ENCODE measurements at places on chromosomes 4 and X.

DNA sequence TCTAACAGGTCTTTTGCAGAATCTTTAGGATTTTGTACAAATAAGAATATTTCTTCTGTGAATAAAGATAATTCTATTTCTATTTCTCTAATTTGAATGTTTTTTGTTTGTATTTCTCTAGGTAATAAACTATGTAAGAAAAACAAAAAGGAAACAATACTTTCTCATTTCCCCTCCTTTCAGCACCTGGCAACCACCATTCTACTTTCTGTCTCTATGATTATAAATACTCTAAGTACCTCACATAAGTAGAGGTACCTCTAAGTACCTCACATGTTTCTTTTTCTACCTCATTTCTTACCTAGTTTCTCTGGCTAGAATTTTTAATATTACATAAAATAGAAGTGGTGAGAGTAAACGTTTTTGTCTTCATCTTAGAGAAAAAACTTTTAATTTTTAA, 550.0 kb downstream of the EPHA5 start:
- no peak for DNase-seq

DNA sequence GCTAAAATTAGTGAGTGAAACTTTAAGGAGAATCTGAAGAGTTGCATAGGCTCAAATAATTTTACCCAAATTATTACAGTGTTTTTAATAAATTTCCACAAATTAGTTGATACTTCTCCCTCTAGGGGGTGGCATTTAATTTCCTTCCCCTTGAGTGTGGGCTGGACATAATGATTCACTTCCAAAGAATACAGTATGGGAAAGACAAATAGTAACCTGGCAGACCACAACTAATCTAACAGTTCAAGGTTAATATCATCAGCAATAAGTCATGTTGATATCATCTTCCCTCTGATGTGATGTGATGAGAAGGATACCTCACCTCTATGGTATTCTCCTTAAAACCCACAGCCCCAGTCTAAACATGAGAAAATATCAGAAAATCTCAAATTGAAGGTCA, 15.5 kb downstream of the PFKFB1 start:
- no peak for DNase-seq

DNA sequence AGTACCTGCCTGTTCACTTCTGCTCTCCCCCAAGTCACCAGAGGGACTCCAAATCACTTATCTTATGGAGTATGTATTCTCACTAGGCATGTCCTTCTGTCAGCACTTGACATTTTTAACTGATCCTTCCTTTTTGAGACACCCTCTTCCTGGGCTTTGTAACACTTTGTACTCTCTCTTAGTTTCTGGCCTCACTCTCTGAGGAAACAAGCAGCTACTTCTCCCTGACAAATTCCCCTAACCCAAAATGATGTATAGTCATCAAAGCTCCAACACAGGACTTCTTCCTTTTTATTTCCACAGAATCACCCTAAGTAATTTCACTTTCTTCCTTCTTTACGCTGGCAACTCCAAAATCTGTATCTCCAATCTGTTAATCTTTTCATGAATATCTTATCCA, 101.8 kb downstream of the ARAP2 start:
- DNase-seq, result no peak

GRCh38 chr4:108166038-108166437, 2.7 kb downstream of the LEF1 start:
- DNase-seq, result no peak

GRCh38 chr4:17322514-17322913, 189.4 kb downstream of the QDPR start:
- DNase-seq, result no peak

- DNase-seq, result no peak
Observed at GRCh38 chr4:188423039-188423438, 283.8 kb downstream of the TRIML1 start.

DNA sequence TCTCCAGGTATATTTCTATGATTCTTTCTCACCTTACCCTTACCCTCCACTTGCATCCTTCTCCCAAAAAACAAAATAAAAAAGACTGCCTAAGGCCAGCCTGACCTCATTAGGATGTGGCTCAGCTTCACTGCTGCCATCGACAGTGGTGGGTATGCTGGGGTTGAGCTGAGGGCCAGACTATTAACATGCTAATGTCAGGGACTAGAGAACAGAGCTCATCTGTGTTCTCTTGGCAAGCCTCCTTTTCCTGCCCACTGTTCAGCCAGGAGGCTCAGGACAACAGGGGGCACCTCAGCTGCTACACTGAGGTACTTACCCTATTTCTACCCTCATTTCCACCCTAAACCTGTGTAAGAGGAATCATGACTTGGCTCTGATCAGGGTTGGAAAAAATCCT, 59.3 kb downstream of the MSN start:
- DNase-seq, result no peak

- DNase-seq, result no peak
Observed at GRCh38 chr4:121164291-121164690, at the start of gene TNIP3. Gene TNIP3 (minus strand): TSS chr4:121164321. CDS start chr4:121164125, 196 bp downstream.

GRCh38 chrX:136168929-136169735, 21.8 kb downstream of the FHL1 start:
- no peak for DNase-seq

- DNase-seq, result no peak
Observed at GRCh38 chr4:173478201-173478912, 51.7 kb downstream of the HAND2 start.

DNA sequence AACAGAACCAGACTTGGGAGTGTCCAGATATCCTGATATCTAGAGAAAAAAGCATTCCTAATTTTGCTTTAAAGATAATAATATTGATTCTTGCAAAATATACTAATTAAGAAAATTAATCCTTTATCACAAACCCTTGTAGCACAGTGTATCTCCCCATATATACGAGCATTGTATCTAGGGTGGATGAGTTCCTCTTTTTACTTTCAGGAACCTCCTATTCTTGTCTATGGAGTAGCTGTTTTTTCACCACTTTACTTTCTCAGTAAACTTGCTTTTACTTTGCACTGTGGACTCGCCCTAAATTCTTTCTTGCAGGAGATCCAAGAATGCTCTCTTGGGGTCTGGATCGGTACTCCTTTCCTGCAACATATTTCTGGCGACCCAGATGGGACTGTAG, 103.9 kb downstream of the GLUD2 start:
- no peak for DNase-seq

DNA sequence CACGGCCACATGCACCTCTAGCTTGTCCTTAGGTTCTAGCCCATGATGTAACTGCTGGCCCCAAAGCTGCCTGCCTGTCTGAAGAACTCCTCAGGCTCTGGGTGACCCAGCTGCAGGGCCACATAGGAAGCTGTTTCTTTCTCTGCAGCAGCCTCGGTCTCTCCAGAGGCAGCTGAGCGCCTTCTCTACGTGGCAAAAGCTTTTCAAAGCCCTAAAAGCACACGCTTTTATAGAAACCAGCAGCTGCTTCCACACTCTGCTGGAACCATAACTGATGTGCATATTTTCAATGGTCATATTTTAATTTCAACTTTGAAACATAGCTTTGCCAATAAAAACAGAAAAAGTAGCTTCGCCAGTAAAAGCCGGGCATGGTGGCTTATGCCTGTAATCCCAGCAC, 37.4 kb downstream of the FAM53A start:
- no peak for DNase-seq

GRCh38 chrX:2266445-2267349, 234.1 kb downstream of the DHRSX start:
- DNase-seq, result peak; percentile 35

DNA sequence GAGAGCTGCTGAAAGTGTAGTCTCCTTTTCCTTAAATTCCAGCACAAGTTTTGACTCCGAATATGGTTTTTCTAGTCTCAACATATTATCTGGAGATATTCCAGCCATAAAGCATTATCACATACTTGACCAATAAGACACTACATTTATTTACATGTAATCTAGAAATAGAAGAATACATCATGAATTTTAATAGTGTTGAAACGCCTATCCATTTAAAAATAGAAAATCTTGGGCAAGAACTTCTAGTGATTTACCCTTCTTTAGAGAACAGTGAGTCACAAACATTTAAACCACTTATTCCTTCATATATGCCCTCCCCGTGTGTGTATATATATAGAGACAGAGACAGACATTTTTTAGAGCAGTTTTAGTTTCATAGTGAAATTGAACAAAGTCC, 161.5 kb downstream of the SOWAHB start:
- DNase-seq, result no peak

- no peak for DNase-seq
Observed at GRCh38 chr4:113945906-113946305, 33.5 kb downstream of the ARSJ start.

GRCh38 chrX:47194194-47194787, 662 bp downstream of the UBA1 start:
- no peak for DNase-seq

- DNase-seq, result no peak
Observed at GRCh38 chr4:143411527-143412419, 75.1 kb downstream of the GAB1 start.

DNA sequence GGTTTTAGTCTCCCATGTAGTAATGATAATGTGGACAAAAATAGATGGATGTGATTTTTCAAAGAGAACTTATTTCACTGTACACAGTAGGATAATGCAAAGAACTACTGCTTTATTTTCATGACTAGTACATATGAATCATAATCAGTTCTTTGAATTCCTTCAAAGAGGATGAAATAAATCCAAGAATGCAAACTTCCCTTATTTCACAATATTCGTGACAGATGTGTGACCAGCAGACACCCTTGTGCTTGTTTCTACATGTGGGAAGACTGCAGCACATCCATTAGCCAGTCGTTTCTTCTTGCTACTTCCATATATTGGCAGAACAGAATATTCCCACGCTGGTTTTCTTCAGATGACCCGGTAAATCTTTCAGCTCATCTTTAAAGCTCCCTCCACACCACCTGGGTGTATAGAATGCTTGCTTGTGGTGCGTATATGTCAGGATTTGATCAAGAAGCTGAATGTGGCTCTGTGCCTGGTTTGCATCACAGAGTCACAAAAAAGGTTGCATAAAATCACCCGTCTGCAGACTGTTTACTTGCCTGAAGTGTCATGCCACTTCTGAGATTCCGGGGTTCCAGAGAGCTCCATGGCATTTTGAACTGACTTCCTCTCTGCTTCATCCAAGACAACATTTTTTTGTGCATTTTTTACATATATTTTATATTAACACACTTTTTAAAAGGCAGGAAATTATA, 47.7 kb upstream of the FAT4 start:
- no peak for DNase-seq

DNA sequence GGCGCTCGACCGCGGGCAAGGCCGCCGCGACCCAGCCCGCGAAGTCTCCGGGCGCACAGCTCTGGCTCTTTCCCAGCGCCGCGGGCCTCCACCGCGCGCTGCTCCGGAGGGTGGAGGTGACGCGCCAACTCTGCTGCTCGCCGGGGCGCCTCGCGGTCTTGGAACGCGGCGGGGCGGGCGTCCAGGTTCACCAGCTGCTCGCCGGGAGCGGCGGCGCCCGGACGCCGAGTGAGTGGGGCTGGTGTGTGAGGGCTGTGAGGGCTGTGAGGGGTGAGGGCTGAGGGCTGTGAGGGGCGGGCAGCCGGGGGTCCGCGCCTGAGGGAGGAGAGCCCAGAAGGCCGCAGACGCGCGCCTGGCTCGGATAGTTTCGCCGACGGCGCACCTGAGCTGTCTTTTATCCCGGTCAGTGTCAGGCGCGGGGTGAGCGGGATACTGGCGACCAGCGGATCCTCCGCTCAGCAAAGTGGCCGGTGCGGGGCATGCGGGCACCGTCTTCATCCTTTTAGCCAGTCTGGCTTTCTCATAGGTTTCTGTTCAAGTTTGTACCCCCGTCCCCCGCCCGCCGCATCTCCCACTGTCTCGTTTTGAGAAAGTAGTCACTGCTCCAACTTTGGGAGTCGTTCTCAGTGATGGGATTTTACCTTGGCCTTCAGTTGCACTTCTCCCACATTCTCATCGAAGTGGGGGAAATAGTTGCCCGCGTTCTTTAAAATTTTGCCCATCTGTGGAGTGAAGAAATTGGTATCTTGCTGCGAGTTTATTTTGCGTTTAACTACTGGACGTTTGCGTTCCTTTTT, 586 bp downstream of the HERC5 start:
- no peak for DNase-seq

DNA sequence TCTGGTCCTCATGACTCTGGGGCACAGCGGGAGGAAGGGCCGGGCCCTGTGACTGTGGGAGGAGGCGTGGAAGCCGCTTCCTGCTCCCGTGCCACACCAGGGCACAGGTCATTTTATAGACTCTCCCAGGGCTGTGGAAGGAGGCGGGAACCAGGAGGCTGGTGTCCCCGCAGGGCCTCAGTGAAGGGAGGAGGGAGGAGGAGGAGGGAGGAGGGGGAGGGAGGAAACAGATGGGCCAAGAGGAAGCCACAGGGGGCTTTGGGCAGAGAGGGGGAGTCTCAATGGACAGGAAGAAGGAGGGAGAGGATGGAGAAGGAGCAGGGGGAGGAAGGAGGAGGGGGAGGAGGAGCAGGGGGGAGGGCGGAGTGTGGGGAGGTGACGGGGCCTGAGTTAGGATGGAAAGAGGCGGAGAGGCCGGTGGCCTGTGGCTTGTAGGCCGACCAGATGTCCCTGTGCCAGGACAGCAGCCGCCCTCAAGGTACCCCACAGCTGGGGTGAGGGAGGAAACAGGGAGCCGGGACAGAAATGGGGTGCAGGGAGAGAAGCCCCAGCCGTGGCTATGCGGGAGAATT, 6.2 kb upstream of the PLCXD1 start:
- DNase-seq, result no peak

- no peak for DNase-seq
Observed at GRCh38 chr4:79015411-79015810, 76.2 kb upstream of the PAQR3 start.

- DNase-seq, result no peak
Observed at GRCh38 chr4:134624365-134624764, 422.8 kb upstream of the PABPC4L start.

GRCh38 chr4:110364911-110365520, 110.9 kb upstream of the ENPEP start:
- DNase-seq, result no peak

- no peak for DNase-seq
Observed at GRCh38 chr4:87224141-87224923, 3.9 kb upstream of the KLHL8 start.

DNA sequence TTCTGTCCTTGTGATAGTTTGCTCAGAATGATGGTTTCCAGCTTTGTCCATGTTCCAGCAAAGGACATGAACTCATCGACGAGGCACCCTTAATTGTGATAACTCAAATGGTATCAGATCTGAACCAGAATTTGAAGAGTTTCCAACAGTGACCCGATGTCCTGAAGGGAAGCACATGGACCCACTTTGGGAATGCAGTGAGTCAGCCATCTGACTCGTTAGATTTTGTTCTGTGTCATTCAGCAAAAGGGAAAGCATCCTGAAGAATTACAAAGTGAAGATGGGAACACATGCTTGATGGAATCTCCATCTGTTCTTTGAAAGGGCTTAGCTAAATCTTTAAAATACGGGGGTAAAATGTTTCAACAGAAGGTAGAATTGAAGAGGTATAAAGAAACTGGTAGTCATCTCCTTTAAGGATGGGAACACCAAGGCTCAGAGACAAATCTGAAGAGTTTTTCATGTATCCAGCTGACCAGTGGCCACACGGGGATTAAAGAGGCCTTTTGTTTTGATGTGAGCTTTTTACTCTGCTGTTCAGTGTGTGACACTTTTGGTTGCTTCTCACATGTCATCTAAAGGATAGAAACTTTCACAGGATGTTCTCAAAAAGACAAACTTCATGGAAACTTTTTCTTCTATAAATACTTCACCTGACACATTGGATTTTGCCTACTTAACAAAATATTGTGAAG, 393.8 kb downstream of the INPP4B start:
- no peak for DNase-seq

- no peak for DNase-seq
Observed at GRCh38 chrX:7689791-7690412, 153.1 kb upstream of the VCX start.

Data from central memory CD8-positive, alpha-beta T cell (primary cell).